Trophoblast cell (in vitro differentiated cells and primary cell): ENCODE measurements at places on chromosomes 6 and 20.
A peak's percentile ranks its signal among the peaks of the same experiment; 100 is the strongest.

- no peak for DNase-seq
- no peak overlapping the region for H3K27ac ChIP-seq
- peak overlapping the region; percentile 77 for H3K4me3 ChIP-seq
- no peaks in the 10 kb centered on the region for H3K27me3 ChIP-seq
Observed at GRCh38 chr6:33416386-33417127, 1.4 kb downstream of the CUTA start.

GRCh38 chr6:17877895-17878440 is 109.5 kb downstream of the KIF13A start:
- H3K4me3 ChIP-seq = no peak overlapping the region
- DNase-seq = no peak
- peaks cover 2% of the 10 kb centered on the region for H3K4me1 ChIP-seq
- H3K36me3 ChIP-seq = no peaks in the 10 kb centered on the region

GRCh38 chr20:57964011-57964862 is 254.4 kb upstream of the PMEPA1 start:
- no peak overlapping the region for H3K27ac ChIP-seq
- H3K4me3 ChIP-seq = no peak overlapping the region
- H3K36me3 ChIP-seq = no peaks in the 10 kb centered on the region
- DNase-seq = no peak
- H3K4me1 ChIP-seq = no peaks in the 10 kb centered on the region
- H3K27me3 ChIP-seq = no peaks in the 10 kb centered on the region

DNA sequence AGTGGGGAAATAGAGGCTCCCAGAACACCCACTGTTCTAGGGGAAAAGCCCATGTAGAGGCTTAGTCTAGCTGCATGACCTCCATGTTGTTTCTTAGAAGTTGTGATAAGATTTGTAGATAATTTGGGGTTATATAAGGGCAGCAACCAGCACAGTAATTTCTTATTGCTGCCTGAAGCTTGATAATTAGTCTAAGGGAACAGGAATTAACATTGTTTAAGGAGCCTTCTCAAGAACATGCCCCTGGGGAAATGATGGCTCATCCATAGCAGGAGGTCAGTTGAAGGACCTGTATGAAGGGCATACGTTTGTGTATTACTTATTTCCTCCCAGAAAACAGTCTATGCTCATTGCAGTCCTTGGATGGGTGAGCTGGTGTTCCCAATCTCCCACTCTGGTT is 170.7 kb upstream of the SCGN start:
- no peaks in the 10 kb centered on the region for H3K27me3 ChIP-seq
- peaks cover 2% of the 10 kb centered on the region for H3K4me1 ChIP-seq
- no peak overlapping the region for H3K27ac ChIP-seq
- H3K36me3 ChIP-seq = no peaks in the 10 kb centered on the region
- DNase-seq = peak; percentile 17
- H3K4me3 ChIP-seq = no peak overlapping the region

DNA sequence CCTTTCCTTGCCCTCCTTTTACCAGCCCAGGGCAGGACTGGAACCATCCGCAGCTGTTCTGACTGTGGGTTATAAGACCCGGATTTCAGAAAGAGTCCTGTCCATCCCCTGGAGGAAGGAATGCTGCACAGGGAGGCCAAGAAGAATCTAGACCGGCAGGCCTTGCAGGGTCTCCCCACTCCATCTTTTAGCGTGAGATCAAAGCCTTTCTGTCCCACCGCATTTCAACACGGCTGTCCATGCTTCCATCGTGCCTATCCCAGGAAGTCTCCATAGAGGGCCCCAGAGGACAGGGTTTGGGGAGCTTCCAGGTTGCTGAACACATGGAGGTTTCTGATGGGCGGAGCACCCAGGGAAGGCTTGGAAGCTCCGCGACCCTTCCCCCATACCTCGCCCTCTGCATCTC is 79.3 kb upstream of the AGPAT4 start:
- no peak overlapping the region for H3K4me3 ChIP-seq
- H3K36me3 ChIP-seq = peaks cover 2% of the 10 kb centered on the region
- H3K27ac ChIP-seq = no peak overlapping the region
- peaks cover 7% of the 10 kb centered on the region for H3K4me1 ChIP-seq
- peak; percentile 92 for DNase-seq

GRCh38 chr6:140276719-140277118 is 902.3 kb upstream of the CITED2 start:
- DNase-seq = no peak
- no peak overlapping the region for H3K4me3 ChIP-seq
- H3K27ac ChIP-seq = no peak overlapping the region

GRCh38 chr6:44466955-44467354 is 79.4 kb downstream of the CDC5L start:
- no peaks in the 10 kb centered on the region for H3K27me3 ChIP-seq
- no peak overlapping the region for H3K4me3 ChIP-seq
- H3K4me1 ChIP-seq = peaks cover 10% of the 10 kb centered on the region
- no peak for DNase-seq

GRCh38 chr20:46058599-46059281 is 29.7 kb downstream of the SLC12A5 start:
- H3K36me3 ChIP-seq = peaks cover 25% of the 10 kb centered on the region
- H3K4me1 ChIP-seq = peaks cover 5% of the 10 kb centered on the region
- peaks cover 22% of the 10 kb centered on the region for H3K27me3 ChIP-seq
- no peak overlapping the region for H3K27ac ChIP-seq

DNA sequence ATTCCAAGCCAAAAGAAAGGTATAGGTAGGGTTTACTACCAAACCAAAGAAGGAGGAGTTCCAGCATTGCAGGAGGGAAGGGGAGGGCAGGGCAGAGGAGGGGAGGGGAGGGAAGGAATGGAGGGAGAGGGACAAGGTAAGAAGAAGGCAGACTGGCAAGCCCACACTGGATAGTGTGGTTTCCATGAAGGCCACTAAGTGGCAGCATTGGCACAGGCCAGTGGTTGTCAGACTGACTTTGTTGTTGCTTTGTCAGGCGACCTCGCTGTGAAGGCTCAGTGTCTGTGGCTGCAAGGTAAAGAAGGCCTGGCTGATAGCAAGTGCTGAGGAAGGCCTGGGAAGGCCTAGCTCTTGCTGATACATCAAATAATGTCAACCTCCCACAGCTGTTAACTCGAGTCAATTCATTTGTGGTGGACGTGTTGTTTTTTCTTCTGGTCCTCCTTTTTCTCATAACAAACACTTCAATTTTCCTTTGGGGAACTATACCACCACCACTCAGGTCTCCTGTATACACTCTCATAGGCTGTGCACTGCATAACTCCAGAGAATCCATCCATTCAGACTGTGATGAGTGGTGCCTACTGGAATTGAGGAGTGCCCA is 7.7 kb upstream of the ZNF334 start:
- DNase-seq = peak; percentile 70
- H3K27me3 ChIP-seq = no peaks in the 10 kb centered on the region
- no peaks in the 10 kb centered on the region for H3K36me3 ChIP-seq
- no peak overlapping the region for H3K27ac ChIP-seq

DNA sequence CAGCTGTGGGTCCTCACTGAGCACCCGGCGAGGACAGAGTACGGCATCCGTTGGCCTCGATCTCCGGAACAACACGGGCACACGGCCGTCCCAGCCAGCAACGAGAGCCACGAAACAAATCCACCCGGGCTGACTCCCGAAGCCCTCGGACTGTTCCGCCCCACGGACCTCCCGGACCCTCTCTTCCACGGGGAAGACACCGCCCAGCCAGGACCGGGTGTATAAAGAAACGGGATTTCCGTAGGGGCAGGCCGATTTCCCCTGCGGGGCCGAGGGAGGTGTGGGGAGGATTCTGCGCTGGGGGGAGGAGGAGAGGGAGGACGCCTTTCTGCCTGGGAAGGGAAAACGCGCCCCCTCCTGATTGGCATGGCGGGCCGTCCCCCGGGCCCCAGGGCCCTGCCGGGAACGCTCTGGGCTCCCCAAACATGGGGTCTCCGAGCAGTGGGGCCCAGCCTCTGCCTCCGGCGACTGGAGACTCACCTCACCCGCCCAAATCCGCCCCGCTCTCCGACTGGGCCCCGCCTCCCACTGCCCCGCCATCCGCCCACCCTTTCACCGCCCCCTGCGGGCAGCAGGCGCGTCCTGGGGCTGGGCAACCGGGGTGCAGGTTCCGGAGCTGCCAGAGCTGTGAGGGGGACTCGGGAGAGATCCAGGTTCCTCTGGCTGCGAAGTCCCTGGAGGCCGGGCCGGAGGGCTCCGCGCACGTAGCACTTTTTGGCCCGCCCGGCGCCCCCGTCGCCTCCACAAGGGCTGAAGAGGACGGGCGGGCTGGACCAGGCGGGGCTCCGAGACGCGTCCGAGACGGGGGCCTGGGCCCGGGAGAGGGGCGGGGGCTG is 679 bp upstream of the PPDPF start:
- H3K27me3 ChIP-seq = no peaks in the 10 kb centered on the region

DNA sequence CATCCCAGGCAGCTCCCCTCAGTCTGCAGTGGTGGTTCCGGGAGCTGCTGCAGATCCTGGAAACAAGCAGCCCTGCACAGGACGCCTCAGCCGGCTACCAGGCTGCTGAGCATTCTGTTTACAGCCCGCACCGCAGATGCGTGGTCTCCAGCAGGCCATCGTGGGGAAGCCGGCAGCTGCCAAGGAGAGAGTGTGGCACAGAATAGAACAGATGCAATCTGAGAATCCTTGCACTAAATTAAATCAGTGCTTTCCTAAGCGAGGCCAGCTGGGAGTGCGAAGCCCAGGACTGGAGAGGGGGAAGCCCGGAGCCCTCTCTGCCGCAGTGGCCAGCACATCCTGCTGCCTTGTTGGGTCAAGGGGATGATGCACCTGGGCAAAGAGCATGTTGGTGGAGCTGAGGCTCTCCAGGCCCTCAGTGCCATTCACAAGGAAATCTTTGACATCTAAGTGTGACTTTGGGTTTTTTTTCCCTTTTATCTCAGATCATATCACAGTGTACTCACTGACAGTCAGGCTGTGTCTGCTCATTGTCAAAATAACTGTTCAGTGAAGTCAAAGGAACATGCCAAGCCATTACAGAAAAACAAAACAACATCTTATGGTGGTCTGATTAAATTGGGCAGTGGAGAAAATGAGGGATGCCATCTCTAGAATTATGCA is 118.1 kb downstream of the SYNDIG1 start:
- H3K27me3 ChIP-seq = no peaks in the 10 kb centered on the region
- H3K36me3 ChIP-seq = no peaks in the 10 kb centered on the region
- H3K27ac ChIP-seq = no peak overlapping the region
- no peak for DNase-seq

- no peaks in the 10 kb centered on the region for H3K27me3 ChIP-seq
- peaks cover 11% of the 10 kb centered on the region for H3K36me3 ChIP-seq
- H3K27ac ChIP-seq = peak overlapping the region; percentile 0
- DNase-seq = no peak
Observed at GRCh38 chr6:35237476-35237875, 22.1 kb upstream of the ZNF76 start.

DNA sequence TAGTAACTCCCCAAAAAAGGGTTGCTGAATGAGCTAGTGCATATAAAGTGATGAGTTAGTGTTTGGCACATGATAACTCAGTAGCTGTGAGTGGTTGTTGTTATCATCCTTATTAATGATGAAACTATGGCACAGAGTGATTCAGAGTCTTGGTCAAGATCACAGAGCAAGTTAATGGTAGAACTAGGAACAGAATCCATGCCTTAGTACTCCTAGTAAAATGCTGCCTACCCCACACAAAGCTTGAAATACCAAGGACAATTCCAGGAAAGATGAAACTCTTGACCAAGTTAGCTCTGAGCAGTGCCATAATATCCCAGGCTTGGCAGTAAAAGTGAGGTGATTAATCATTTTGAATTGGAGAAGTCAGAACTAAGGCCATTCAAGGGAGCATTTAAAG is 109.1 kb upstream of the ENPP5 start:
- no peak overlapping the region for H3K4me3 ChIP-seq
- H3K27me3 ChIP-seq = no peaks in the 10 kb centered on the region
- H3K36me3 ChIP-seq = no peaks in the 10 kb centered on the region
- H3K27ac ChIP-seq = no peak overlapping the region

DNA sequence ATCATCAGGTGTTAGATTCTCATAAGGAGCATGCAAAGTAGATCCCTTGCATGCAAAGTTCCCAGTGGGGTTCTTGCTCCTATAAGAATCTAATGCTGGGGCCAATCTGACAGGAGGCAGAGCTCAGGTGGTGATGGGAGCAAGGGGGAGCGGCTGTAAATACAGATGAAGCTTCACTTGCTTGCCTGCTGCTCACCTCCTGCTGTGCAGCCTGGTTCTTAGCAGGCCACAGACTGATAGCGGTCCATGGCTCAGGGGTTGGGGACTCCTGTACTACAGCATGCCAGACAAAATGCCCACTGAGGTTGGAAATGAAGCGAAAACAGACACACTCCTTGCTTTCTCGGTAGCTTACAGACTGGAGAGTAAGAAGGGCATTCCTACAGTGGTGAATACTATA is 386.8 kb downstream of the PLCB1 start:
- no peaks in the 10 kb centered on the region for H3K27me3 ChIP-seq
- H3K36me3 ChIP-seq = no peaks in the 10 kb centered on the region
- no peaks in the 10 kb centered on the region for H3K4me1 ChIP-seq
- no peak for DNase-seq
- no peak overlapping the region for H3K27ac ChIP-seq

GRCh38 chr6:140321891-140322290 is 947.4 kb upstream of the CITED2 start:
- DNase-seq = no peak
- no peak overlapping the region for H3K4me3 ChIP-seq
- H3K36me3 ChIP-seq = no peaks in the 10 kb centered on the region
- H3K27ac ChIP-seq = no peak overlapping the region
- H3K4me1 ChIP-seq = no peaks in the 10 kb centered on the region

- H3K4me1 ChIP-seq = no peaks in the 10 kb centered on the region
- DNase-seq = peak; percentile 50
- peaks cover 20% of the 10 kb centered on the region for H3K36me3 ChIP-seq
- H3K27me3 ChIP-seq = no peaks in the 10 kb centered on the region
- H3K27ac ChIP-seq = no peak overlapping the region
Observed at GRCh38 chr6:87237804-87238203, 82.4 kb downstream of the ZNF292 start.

- no peak for DNase-seq
- H3K27me3 ChIP-seq = no peaks in the 10 kb centered on the region
- no peak overlapping the region for H3K27ac ChIP-seq
- H3K4me3 ChIP-seq = no peak overlapping the region
- H3K36me3 ChIP-seq = no peaks in the 10 kb centered on the region
Observed at GRCh38 chr6:105920071-105920470, 166.1 kb upstream of the PRDM1 start.

GRCh38 chr6:31541059-31541657 is 645 bp downstream of the DDX39B start:
- H3K27ac ChIP-seq = peak overlapping the region; percentile 87
- H3K36me3 ChIP-seq = peaks cover 39% of the 10 kb centered on the region
- H3K4me3 ChIP-seq = peak overlapping the region; percentile 82
- peak; percentile 33 for DNase-seq
